Left ventricle myocardium inferior (tissue), 1 donor: ENCODE measurements at places on chromosomes 3 and 15. TPM values are rescaled to one million over a fixed set of nuclear protein-coding genes. Genes with fewer than 3 reads are reported as not detected.

- DNase-seq = no peak
Measured at GRCh38 chr3:151918253-151919029, 45.0 kb downstream of the SUCNR1 start.

DNA sequence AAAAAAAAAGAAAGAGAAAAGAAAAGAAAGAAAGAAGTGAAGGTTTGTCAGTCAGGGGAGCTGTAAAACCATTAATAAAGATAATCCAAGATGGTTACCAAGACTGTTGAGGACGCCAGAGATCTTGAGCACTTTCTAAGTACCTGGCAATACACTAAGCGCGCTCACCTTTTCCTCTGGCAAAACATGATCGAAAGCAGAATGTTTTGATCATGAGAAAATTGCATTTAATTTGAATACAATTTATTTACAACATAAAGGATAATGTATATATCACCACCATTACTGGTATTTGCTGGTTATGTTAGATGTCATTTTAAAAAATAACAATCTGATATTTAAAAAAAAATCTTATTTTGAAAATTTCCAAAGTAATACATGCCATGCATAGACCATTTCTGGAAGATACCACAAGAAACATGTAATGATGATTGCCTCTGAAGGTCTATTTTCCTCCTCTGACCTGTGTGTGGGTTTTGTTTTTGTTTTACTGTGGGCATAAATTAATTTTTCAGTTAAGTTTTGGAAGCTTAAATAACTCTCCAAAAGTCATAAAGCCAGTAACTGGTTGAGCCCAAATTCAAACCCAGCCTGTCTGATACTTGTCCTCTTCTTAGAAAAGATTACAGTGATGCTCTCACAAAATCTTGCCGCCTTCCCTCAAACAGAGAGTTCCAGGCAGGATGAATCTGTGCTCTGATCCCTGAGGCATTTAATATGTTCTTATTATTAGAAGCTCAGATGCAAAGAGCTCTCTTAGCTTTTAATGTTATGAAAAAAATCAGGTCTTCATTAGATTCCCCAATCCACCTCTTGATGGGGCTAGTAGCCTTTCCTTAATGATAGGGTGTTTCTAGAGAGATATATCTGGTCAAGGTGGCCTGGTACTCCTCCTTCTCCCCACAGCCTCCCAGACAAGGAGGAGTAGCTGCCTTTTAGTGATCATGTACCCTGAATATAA, 2.0 kb downstream of the B2M start:
- DNase-seq = no peak

GRCh38 chr3:113292933-113293332, 81.6 kb downstream of the BOC start:
- DNase-seq = no peak

DNA sequence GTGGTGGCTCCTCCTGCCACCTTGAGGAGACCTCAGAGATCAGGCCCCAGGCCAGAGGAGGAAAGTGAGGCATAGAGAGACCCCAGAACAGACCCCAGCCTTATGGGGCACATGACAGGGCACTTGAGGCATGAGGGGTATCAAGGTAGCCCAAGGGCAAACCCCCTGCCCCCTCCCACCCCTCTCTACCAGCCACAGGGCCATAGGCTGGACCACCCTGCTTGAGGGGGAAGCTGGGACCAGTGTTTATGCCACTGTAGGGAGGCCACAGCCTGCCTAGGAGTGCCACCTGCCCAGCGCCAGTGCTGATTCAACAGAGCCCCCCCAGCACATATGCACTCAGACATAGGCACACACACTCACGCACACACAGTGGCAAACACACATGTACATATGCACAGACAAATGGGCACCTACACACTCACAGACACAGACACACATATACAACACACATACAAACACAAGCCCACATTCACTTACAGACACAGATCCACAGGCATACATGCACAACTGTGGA, 10.3 kb downstream of the MYL3 start:
- no peak for DNase-seq

DNA sequence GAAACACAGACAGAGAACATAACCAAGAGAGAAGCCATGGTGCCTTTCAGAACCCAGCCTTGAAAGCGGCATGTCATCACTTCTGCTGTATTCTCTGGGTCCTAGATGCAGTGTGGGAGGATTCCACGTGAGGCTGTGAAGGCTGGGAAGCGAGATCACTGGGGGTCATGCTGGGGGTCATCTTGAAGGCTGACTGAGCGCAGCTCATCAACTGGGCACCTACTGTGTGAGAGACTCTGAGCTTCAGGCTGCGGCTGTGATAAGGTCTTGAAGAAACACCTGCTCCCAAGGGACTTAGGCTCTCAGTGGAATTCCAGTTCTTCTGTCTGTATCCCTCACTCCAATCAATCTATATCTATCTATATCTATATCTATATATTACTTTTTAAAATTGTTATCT, 91.8 kb upstream of the KLF13 start:
- DNase-seq = no peak

DNA sequence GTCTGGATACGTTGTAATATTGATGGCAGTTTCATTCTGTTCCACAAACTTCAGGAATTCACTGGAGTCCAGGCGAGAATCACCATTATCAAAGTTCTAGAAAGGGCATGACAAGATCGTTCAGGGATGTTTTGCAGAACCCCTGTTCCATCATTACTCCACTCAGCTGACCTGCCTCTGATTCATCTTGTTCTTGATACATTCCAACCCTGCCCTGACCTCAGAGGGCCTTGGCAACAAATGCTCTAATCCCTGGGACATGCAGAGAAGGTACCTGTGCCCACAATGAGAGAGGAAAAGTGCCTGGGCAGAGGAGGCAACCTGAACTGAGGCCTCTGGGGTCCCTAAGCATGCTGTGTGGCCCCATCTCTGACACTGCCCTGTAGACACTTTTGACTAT, 45.9 kb downstream of the FSTL1 start:
- no peak for DNase-seq

DNA sequence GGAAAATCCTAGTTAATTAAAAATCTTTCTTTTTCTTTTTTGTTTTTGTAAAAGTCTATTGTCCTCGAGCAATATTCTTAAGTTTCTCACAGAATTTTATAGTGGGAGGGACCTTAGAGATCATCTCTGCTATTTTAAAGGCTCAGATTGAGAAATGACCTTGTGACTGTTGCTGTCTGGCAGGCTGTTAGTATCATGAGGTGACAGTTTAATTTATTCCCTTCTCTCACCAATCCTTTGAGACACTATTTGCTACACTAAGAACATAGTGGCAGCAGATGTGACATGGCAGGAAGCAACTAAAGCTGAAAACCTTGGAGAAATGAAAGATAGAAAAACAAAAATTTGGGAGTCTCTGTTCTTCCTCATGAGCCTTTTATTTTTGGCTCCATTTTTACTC, 24.9 kb downstream of the APPL1 start:
- DNase-seq = no peak

- no peak for DNase-seq
Measured at GRCh38 chr3:136624371-136624770, 127.8 kb downstream of the STAG1 start.

- DNase-seq = no peak
Measured at GRCh38 chr15:48089702-48090101, 31.1 kb upstream of the SLC24A5 start.

DNA sequence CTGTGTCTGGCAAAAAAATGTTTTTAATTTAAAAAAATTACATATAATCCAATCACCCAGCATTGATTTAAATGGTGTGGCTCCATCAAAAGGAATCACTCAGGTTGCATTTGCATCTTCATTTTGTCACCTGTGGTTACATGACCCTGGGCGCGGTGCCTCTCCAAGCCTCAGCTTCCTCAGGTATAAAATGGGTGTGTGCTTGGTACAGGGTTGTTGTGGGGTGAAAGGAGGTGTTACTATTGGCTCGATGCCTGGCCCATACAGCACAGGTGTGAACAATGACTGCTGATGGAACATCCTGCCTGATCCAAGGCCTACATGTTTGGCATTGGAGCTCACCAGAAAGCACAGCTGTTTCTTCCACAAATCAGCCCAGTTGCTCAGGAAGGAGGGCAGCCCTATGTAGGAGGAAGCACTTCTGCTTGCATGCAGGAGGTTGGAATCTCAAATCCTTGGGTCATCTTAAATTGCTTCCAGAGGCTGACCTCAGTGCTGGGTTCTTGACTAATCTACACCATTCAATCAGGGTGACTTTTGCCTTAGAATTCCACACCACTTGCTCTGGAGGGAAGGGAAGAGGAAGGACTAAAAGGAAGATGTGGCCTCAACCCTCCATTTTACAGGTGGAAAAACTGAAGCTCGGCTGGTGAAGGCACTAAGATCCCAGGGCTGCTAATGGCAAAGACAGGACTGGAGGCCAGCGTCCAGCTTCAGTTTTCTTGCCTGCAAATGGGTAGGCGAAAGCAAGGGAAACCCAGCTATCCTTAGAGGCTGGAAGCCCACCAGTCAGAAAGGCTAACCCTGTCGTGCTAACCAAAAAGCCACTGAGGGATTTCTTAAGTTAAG, 31.7 kb downstream of the BHLHE40 start:
- DNase-seq = no peak

GRCh38 chr3:122612696-122613095, 35.2 kb downstream of the PARP15 start:
- no peak for DNase-seq

DNA sequence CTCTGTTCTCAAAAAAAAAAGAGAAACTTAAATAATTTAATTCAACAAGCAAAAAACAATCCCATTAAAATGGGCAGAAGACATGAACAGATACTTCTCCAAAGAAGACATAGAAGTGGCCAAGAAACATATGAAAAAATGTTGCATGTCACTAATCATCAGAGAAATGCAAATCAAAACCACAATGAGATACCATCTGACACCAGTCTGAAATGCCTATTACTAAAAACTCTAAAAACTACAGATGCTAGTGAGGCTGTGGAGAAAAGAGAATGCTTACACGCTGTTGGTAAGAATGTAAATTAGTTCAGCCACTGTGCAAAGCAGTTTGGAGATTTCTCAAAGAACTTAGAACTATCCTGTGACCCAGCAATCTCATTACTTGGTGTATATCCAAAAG, 382.9 kb downstream of the OTOL1 start:
- DNase-seq = no peak

Gene ABCC5
- total RNA-seq = 49.4 TPM

Gene GOLGA6B
- not detected for total RNA-seq

Gene LAMB2
- total RNA-seq = 772 TPM

Gene ACSBG1
- total RNA-seq = 0.25 TPM

Gene VILL
- total RNA-seq = 3.6 TPM

Gene LRRC2
- 114 TPM for total RNA-seq

Gene EOMES
- 0.14 TPM for total RNA-seq

Gene ZSCAN2
- 7.4 TPM for total RNA-seq

Gene MAP6D1
- 2.4 TPM for total RNA-seq

Gene PFKFB4
- 1.5 TPM for total RNA-seq

Gene GOLGA6L10
- total RNA-seq = 0.33 TPM
